Left ventricle myocardium inferior (tissue), 1 donor: ENCODE measurements at places on chromosomes 6 and 20. TPM values are rescaled to one million over a fixed set of nuclear protein-coding genes. Genes with fewer than 3 reads are reported as not detected.

GRCh38 chr20:41395667-41396664, 29.3 kb upstream of the EMILIN3 start:
- no peak for DNase-seq

DNA sequence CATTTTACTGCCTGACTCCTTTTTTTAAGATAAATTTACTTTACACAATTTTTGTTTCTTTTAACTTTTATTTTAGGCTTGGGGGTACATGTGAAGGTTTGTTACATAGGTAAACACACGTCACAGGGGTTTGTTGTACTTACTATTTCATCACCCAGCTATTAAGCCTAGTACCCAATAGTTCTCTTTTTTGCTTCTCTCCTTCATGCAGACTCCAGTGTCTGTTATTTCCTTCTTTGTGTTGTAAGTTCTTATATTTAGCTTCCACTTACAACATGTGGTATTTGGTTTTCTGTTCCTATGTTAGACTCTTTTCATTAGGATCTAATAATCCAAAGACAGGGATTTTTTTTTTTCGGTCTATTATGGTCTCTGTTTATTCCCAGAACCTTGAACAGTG, 83.5 kb upstream of the CCN6 start:
- DNase-seq: no peak

DNA sequence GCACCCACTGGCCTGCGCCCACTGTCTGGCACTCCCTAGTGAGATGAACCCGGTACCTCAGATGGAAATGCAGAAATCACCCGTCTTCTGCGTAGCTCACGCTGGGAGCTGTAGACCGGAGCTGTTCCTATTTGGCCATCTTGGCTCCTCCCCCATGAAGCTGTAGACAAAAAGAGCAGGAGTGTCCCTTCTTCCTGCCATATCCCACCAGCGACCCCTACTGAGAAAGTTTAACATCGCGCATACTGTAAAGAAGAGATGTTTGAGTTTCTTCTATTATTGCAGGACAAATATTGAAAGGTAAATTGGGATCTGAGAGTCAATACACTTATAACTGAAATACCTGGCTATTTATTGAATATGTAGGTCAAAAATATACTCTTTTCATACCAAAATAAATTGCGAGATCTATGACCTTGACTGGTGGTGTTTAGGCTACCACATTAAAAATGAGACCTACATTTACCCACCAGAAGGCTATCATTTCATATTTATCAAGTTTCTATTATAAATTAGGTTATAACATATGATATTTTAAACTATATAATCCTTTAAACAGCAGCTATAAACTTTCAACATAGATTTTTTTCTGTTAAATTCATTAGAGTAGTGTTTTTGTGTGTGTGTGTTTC, 586.3 kb downstream of the HTR1B start:
- DNase-seq: no peak

GRCh38 chr20:59204165-59204894, 40.7 kb downstream of the ZNF831 start:
- no peak for DNase-seq

- DNase-seq: no peak
Observed at GRCh38 chr6:15523679-15524630, 138.9 kb downstream of the DTNBP1 start.

GRCh38 chr6:131721161-131721560, 10.3 kb upstream of the CTAGE9 start:
- DNase-seq: no peak

DNA sequence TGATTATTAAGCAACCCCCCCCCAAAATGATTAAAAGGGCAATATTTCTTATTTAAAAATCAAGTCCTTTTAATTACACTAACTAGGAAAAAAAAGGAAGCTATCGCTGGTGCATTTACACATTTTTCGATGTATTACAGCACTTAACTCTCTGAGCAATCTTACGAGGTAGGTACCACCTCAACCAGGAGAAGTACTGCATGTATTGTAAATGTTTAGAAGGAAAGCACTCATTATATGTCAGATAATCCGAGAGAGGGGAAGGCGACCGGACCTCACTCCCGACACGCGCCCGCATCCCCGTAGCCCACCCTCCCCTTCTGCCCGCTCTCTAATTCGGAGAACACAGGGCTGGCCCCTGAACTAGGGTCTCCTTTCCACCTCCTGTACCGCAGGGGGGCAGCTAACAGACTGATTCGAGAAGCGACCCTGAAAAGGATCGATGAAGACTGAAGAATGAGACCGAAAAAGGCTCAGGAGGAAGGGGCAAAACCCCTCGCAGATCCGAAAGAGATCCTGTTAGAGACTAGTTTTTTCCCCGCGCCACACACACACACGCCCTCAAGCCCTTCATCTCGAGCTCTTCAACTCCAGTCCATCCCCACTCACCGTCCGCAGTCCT, 337 bp downstream of the ESF1 start:
- DNase-seq: no peak

GRCh38 chr6:47134476-47135189, 92.5 kb upstream of the ADGRF1 start:
- no peak for DNase-seq

- DNase-seq: no peak
Observed at GRCh38 chr20:32507998-32508774, 76.9 kb downstream of the NOL4L start.

DNA sequence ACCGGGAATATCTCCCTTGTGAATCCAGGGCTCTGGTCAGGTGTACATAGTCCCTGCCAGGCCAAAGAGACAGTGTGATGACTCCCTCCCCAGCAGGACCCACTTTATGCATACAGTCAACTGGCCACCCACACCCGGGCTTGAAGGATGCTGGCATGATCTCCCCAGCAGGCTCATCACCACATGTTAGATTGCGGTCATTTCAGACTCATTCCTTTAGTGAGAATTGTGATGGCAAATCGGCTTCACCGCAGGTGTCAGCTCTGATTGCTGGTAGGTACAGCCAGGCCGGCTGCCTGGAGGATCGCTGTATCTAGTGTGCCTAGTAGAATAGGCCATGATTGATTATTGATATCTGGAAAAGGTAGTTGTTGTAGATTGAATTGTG, 24.5 kb downstream of the CD83 start:
- no peak for DNase-seq

DNA sequence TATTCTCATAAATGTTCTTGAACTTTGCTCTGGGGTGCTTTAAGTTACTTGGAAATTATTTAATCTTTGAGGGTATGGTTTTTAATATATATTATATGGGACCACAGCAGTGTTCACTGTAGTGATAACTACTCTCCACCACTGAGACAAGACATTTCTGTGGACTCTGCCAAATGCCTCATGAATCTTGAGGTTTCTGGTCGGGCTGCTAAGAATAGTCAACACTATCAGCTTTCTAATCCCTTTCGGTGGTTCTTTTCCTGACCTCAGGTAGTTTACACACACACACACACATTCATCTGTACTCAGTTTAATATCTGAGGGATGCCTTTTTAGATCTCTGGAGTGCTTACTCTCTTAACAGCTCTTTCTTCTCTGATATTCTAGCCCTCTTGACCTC, 500.7 kb downstream of the MAFB start:
- no peak for DNase-seq

The RIN2 gene
- 48.8 TPM for total RNA-seq

The ESR1 gene
- total RNA-seq: 1.6 TPM

The ZNF391 gene
- total RNA-seq: 1.3 TPM

The CENPW gene
- 1.2 TPM for total RNA-seq

The FAM217A gene
- not detected for total RNA-seq

The F13A1 gene
- total RNA-seq: 93.1 TPM

The CLPSL2 gene
- total RNA-seq: not detected
